Right renal cortex interstitium (tissue), 3 donors: ENCODE measurements at places on chromosomes 12 and 14. TPM values are rescaled to one million over a fixed set of nuclear protein-coding genes. Genes with fewer than 3 reads are reported as not detected.

DAO gene
- polyA plus RNA-seq = 1.1 TPM

- no peak for DNase-seq
These were observed 10.3 kb downstream of the KIF26A start for GRCh38 chr14:104148433-104149277.

GRCh38 chr12:81976661-81977060 lies 217.5 kb upstream of the PPFIA2 start:
- no peak for DNase-seq

DACT1 gene
- 28.4 TPM for polyA plus RNA-seq

- DNase-seq = no peak
These were observed 157.7 kb upstream of the KITLG start for GRCh38 chr12:88737838-88738472.
